ENCODE measurements at places on chromosomes 1 and 21.

DNA sequence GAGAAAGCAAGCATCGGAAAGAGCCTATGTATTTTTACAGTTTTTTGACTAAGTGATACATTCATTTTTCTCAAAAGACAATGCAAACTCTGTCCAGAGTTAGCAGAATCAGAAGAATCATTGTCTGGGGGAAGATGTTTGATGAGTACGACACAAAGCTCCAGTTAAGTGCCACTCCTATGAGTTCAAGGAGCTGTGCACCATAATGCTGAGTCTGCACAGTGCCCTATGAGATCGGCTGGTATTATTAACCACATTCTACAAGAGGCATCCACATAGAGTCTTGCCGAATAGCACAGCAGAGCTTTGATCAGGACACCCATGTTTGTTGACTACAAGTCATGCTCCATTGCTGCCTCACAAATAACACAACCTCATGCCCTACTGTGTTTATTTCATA, 54.9 kb upstream of the RAP1GAP start:
- no peak for DNase-seq

GRCh38 chr21:45923146-45923545, 58.4 kb upstream of the COL6A1 start:
- DNase-seq, result no peak

- no peak for DNase-seq
Observed at GRCh38 chr1:182305861-182306260, 85.7 kb downstream of the GLUL start.

- DNase-seq, result no peak
Observed at GRCh38 chr1:193338194-193338593, 151.8 kb upstream of the B3GALT2 start.

GRCh38 chr1:69126796-69127195, 440.9 kb upstream of the LRRC7 start:
- DNase-seq, result no peak
